ENCODE measurements at places on chromosomes 2 and 18.

GRCh38 chr2:172928756-172929155, 146.9 kb upstream of the MAP3K20 start:
- DNase-seq, result no peak

DNA sequence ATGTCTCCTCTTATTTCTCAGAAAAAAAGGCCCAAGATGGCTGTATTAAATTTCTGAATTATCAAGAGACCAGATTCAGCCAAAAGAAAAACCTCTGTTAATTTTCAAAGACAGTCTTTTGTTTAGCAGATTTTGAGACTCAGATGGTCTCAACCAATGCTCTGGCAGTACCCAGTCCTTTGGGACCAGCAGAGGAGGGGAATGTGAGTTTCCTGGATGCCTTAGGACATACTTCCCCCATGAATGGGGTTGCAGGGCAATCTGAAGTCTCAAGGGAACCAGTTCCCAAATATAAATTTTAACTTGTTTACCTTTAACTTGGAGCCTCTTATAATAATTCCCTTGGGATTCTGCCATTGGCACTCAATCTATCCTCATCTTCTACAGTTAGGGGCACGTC, 107.8 kb upstream of the ZNF521 start:
- no peak for DNase-seq

DNA sequence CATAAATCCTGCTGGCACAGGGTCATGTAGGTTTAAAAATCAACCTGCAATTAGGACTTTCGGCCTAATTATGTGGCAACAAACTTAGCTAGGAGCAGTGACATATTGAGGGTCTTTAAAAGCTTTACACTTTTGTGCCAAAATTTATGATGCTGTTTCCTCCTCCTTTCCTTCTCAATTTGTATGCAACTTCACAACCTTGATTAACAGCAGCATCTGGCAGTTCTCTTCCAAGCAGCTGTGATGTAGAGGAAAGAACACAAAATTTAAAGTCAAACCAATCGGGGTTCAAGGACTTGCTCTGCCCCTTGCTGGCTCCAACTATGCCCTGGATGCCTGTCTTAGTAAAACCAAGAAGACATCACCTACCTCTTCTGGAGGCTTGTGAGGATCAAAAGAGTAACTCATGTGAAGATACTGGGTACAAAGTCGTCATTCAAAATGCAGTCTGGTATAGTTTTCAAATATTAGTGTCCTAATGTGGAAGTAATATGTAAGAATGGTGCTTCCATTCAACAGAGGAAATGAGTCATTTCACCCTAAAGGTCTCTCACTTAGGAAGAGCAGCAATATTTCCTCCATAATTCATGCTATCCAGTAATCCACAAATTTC, 94.7 kb downstream of the ANKRD44 start:
- DNase-seq, result no peak

DNA sequence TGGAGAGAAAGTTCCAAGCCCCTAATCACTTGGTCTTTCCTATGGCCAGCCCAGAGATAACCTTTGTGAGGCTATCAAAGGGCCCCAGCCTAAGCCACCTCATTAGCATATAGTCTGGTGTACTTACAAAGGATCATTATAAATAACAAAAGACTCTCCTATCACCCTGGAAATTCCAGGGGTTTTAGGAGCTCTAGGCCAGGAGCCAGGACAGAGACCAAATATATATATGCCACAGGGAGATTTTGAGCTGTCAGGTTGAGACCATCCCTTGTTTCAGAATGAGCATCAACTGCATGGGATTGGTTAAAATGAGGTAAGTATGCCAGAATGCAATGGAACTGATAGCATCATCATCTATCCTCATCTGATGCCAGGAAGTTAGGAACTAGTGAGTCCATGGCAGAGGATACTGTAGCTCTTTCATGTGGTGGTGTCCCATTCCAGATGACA, 32.1 kb upstream of the CHRNA1 start:
- DNase-seq, result no peak

DNA sequence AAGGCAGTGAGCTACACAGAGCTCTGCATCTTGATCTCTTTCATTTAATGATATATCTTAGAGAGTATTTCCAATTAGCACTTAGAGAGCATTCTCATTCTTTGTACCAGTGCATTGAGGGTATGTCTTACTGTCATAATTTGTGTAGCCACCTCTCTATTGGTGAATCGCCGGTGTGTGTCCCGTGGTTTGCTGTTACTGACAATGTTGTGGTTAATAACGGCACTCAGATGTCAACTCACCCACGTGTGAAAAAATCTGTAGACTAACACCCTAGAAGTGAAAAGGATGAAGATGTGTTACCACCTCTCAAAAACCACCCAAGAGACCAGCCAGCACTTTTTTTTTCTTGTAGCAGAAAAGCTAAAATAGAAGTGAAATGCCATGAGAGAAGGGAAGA, 37.1 kb downstream of the TEX51 start:
- DNase-seq, result no peak

GRCh38 chr2:236196366-236196765, 28.2 kb upstream of the GBX2 start:
- no peak for DNase-seq

GRCh38 chr2:84719434-84719833, 161.4 kb downstream of the TRABD2A start:
- DNase-seq, result no peak

DNA sequence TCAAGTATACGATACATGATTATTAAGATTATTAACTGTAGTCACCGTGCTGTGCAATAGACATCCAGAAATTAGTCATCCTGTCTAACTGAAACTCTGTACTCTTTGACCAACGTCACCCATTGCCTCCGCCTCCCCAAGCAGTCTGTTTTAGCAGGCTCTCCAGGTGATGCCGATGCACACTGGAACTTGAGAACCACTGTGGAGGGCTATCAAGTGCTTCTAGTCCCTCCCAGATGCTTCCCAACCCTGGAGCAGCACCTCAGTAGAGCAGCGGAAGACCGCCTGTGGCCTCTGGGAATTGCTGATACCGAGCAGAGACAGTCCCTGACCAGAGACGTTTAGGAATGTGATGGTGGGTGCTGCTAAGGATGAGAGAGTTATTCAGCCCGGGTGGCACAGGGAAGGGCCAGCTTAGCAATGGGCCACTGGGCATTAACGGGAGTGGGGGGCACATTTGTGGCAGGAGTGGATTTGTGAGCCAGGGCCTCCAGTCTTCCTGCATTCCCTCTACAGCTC, 50.7 kb downstream of the LIPG start:
- DNase-seq, result no peak

DNA sequence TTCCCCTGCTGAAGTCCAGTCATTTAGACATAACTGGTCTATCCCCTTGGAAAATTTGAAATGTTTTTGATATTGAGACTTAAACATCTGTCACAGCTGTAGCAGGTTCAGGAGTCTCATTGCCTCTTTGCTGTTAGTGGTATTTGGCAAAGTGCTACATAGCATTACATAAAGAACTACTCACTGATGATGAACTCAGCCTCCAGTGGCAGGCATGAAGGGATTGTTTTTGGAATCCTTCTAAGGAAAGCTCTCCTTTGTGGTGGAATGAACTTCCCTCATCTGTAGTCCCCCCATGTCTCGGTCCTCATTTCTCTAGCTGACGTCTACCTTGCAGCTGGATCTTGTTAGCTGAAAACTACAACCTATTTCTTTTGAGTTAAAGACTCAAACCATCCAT, 111.6 kb downstream of the TACR1 start:
- no peak for DNase-seq

GRCh38 chr2:68762100-68762499, 27.5 kb downstream of the ARHGAP25 start:
- no peak for DNase-seq

DNA sequence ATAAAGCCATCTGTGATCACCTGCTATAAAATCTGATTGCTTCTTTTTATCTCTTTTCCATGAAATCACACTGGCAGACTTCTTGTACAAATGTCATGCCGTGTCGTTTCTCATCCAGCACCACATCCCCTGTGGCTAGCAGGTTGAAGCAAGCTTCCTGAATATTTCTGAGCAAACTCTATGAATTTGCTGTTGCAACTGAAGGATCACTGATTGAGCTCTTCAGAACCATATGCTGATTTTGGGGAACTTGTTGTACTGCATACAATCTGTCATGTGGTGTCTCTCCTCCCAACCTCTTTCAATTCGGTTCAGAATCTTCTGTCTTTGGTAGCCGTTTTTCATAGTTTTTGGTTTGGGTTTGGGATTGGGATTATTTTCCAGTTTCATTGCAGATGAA, 57.7 kb upstream of the RBMS1 start:
- DNase-seq, result no peak

GRCh38 chr2:122908159-122908558, 1116.9 kb upstream of the CNTNAP5 start:
- DNase-seq, result no peak

DNA sequence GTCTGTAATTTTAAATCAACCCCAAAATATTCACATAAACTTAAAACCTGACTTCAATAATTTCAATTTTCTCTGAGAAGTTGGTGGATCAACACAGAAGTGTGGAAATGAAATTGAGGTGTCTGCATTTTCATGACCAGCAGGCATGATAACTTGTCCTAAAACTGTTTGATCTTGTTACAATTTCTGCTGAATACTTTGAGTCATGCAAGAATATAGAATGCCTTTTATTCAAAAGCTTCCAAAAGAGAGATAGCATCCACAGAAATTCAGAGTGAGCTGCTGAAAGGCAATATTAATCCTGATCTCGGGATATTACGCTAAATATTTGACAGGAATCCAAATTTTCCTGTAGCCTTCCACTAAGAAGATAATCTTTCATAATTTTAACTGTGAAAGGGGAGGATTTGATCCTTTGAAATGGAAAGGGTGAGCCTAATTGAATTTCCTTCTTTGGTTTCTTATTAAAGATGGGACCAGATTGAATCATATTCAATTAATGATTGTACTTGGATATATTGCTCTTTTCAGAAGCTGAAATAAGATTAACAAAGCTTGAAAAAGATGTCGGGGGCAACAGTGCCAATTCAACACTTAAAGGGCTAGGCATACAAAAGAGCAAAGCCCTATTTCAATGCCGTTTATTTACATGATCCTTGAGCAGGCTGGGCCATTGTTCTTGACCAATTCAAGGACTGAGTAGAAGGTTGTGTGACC, 129.3 kb downstream of the NCKAP5 start:
- no peak for DNase-seq

- no peak for DNase-seq
Observed at GRCh38 chr18:50188652-50189051, 6.3 kb downstream of the MYO5B start.

DNA sequence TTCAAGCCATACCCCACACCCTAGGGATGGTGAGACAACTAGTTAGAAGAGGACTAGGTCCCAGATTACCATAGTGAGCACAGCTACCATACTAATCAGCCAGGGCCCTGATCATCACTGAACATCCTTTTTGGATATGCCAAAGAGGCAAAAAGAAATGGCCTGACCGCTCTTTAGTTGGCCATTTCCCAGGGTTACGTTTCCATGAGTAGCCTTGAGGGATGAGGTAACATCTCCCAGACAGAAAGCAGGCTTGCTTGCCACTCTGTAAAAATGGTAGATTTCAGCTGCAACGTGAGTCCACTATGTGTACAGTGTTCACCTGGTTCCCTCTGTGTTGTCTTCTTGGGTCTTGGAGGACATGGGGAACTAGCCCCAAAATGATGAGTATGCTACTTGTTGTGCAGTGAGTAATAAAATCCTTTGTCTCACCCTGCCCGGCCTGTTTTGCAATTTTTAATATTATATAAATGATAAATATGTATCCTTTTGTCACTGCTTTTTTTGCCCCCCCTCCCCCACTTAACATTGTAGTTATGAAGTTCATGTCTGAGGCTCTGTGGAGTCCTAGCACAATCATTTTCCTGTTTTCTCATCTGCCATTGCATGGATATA, 8.9 kb upstream of the GALM start:
- no peak for DNase-seq
